ENCODE measurements at places on chromosomes 6 and 20.
A peak's percentile ranks its signal among the peaks of the same experiment; 100 is the strongest.

DNA sequence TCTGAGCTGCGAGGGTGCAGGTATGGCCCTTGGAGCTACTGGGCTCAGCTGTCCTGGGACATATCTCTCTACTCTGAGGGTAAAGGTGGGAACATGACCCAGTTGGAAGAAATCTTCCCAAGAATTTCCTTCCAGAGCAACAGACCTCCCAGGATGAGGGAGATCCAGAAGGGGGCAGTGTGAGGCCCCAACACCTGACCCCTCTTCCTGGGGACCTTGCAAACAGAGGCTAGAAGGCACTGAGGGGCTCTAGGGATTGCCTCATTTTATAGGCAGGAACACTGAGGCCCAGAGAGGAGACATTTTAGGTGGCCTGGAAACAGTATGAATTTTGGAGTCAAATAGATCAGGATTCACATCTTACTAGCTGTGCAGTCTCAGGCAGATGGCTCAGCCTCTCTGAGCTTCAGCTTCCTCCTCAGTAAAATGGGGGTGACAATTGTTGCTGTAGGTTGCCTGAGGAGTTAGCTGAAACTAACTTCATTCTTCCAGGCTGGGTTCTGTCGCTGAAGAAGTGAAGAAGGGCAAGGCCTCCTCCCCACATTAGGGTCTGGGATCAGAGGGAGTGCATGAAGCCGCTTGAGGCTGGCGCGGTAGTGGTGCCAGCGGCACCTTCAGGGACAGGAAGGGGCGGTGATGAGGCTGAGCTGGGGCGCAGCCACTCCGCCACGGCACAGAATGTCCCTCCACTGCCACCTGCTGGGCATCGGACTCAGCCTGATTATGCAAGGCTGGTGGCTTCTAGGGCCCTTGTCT lies 11.4 kb downstream of the KCNK17 start:
- peak; percentile 12 for DNase-seq

- no peak for DNase-seq
Observed at GRCh38 chr6:111880181-111880888, 7.1 kb upstream of the FYN start.

DNA sequence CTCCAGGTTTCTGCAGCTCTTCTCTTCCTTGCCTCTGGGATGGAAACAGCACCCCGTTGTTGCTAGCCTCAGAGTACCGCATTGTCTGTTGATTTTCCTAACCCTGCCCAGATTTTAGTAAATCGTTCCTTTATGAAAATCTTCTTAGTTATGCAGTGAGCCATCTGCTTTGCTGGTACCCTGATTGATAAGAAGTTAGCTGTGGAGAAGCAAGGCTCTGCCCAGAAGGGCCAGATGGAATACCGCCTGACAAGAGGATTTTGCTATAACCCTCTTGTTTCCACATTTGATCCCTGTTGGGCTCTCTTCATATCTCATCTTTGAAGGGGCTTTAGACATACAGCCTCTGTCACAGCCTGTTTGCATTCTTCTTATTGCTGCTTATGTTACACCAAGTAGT lies 229.0 kb downstream of the CDKAL1 start:
- no peak for DNase-seq

- DNase-seq: no peak
Observed at GRCh38 chr6:50145125-50145524, 95.4 kb upstream of the DEFB112 start.

DNA sequence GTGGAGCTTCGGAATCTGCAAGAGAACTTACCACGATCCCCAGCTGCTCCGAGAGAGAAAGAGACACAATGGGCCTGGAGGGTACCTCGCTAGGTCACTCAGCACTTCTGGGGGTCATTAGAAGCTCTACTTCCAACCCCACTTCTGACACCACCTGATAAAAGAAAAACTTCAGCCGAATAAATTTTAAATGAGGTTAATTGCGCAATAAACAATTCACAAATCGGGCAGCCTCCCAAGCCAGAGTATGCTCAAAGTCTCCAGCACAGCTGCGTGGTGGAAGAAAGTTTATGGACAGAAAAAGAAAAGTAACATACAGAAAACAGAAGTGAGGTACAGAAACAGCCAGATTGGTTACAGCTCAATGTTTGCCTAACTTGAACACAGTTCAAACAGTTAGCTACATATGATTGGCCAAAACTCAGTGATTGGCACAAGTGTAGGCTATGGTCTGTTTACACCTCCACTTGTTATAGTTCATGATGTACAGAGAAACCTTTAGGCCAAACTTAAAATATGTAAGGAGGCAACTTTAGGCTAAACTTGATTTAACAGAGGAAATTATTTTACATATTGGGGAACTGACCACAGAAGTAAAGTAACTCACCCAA lies 52.6 kb downstream of the COL11A2 start:
- no peak for DNase-seq

DNA sequence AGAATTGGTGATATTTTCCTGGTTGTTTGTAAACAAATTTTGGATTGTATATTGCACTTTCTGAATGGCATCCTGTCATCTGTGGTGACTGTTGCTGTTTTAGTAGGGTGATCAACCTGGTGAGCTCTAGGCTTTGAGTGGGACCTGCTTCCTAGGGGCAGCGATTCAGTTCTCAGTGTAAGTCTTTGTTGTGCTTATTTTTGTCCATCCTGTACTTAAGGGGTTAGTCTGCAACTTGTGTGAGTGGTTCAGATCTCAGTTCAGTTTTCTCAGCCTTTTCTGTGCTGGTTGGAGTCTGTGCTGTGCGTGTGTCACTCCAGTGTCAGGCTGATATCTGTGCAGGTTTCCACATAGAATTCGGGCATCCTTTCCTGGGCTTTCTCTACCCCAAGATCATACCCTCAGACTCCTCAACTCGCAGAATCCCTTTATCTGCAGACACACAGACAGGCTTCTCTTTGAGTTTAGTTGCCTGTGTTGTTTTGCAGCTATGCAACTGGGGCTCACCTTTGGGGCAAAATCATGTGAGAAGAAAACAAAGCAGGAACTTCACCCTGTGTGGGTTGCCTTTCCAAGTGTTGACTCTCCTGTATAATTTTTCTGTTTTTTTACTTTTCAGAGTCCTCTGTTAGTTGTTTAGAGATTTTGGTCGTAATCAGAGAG lies 177.7 kb downstream of the FARS2 start:
- DNase-seq: no peak

- DNase-seq: no peak
Observed at GRCh38 chr20:58004146-58004545, 224.3 kb downstream of the ANKRD60 start.

GRCh38 chr6:2560917-2561698 lies 189.6 kb downstream of the MYLK4 start:
- DNase-seq: no peak

GRCh38 chr6:151018911-151019782 lies 153.6 kb downstream of the MTHFD1L start:
- DNase-seq: no peak

GRCh38 chr20:58595167-58595566 lies 55.9 kb upstream of the STX16 start:
- no peak for DNase-seq

DNA sequence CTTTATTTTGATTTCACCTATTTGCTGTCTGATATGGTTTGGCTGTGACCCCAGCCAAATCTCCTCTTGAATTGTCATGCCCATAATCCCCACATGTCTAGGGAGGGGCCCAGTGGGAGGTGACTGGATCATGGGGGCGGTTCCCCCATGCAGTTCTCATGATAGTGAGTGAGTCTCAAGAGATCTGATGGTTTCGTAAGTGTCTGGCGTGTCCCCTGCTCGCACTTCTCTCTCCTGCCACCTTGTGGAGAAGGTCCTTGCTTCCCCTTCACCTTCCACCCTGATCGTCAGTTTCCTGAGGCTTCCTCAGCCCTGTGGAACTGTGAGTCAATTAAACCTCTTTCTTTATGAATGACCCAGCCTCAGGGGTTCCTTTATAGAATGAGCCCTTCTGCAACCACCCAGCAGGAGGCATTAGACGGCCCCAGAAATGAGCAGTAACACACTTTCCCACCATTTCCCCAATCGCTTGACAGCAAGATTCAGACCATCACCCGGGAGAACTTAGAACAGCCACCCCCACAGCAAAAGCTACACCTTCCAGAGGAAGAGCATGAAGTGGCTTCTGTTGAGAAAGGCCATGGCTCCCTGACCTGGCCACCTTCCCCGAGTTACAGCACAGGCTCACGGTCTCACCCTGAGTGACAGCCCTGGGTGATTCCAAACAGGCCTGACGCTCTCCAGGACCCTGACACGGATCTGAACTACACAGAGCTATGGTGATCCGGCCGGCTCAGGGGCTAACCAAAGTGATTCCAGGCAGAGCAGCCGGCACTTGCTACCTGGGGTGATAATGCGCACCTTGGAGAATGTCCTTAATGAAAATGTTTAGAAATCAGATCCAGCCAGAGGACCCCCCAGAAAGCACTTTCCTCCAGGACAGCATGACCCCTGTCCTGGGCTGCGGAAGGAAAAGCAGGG lies 131.2 kb upstream of the CDH4 start:
- DNase-seq: no peak

- DNase-seq: no peak
Observed at GRCh38 chr6:159440911-159441703, 251.9 kb downstream of the SOD2 start.

- no peak for DNase-seq
Observed at GRCh38 chr6:92289831-92290230, 1129.5 kb downstream of the EPHA7 start.

GRCh38 chr6:105135907-105136430 lies 43.8 kb downstream of the POPDC3 start:
- DNase-seq: no peak

DNA sequence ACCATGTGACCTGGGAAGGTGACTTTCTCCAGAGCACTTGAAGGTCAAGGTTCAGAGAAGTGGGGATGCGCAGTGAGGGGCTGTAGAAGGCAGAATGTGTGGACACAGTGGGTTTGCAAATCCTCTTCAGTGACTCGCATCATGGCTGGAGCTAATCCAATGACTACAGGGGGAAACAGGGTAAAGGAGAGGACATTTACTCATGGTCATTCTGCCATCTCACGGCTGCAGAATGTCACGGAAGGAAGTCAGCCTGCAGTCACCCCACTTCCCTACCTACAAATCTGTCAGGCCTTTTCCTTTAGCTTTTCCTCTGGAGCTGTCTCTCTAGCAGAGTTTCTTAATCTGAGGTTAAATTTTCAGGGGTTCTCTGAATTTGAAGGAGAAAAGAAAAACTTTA lies 337.6 kb downstream of the CDC5L start:
- DNase-seq: no peak

GRCh38 chr6:105474234-105474633 lies 71.4 kb upstream of the PREP start:
- DNase-seq: peak; percentile 95

GRCh38 chr6:136501096-136501495 lies 49.1 kb downstream of the MAP7 start:
- no peak for DNase-seq

Data from retinal pigment epithelial cell (primary cell).